ENCODE measurements at places on chromosomes 2 and 18.

DNA sequence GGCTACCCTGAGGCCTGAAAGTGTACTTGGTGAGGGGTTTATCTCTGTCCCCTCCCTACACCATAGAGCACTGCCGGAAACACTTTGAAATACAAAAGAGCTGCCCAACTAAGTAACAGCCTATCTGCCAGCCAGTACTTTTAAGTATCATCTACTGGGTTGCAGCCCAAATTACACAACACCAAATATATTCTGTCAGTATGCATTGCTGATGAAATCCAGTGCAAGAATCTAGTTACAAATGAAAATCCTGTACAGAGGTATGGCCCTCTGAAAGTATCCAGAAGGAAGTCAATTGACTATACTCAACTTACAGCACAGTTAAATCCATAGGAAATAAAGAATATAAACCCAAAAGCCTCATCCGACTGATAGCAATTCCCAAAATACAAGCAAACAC lies 280.8 kb downstream of the CCDC85A start:
- no peak for DNase-seq

DNA sequence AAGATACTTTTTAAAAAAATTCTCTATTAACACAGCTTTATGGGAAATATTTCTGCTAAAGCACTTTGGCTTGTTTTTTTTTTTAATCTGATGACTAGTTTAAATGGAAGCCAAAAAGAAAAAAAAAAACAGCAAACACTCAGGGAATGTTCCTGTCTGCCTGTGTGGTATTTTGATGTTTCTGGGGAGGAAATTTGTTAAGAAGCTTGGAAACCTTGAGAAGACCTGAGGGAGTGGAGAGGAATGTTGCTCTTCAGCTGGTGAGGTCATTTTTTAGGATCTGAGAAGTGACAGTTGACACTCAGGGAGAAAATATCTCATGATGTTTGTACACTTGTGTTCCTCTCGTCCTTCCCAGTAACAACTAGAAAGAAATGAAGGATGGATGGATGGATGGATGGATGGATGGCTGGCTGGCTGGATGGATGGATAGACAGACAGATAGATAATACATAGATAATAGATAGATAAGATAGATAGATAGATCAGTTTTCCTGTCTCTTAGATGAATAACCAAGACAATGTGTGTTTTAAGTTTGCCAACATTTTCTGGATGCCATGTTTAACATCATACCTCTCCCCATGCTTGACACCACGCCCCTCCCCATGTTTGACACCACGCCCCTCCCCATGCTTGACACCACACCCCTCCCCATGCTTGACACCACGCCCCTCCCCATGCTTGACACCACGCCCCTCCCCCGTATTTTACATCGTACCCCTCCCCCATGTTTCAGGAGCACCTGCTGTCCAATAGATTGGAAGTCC lies 84.8 kb downstream of the CTIF start:
- DNase-seq = no peak

DNA sequence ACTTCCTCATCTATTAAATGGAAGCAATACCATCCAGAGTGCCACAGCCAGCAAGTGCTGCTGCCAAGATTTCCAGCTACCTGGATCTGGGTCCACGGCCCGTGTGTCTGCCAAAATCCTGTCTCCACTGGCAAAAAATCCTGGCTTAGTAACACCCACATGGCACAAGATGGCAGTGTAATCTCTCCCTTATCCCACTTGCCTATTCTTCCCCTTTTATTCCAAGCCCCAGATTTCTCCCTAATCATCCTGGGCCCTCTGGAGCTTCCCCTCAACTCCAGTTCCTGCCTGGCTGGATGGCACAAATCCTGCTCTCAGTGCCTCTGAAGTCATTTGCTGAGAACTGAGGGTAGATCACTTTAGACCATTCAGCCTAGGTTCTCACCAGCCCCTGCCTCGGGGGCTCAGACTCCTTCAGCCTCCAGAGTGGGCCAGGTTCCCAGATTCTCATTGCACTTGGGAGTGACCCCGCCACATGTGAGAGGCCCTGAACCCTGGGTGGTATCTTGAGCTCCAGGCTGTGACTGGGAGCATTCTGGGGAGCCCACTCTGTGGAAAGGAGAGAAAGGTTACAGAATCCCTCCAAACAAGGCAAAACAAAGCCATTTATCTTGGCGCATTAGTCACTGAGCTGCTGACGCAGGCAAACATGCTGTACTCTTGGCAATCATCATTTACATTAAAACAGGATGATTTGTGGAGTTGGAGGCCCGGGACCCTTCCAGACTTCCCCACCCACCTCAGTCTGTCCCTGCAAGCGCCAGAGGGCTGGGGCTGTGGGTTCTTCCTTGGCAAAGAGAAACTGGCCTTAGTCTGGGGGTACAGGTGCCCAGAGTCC lies 325.8 kb downstream of the DYSF start:
- DNase-seq = no peak

- DNase-seq = no peak
Observed at GRCh38 chr2:26770986-26771586, 7.0 kb downstream of the SLC35F6 start.

GRCh38 chr2:149871091-149871885 lies 283.7 kb upstream of the MMADHC start:
- no peak for DNase-seq

GRCh38 chr2:156687715-156688114 lies 251.5 kb downstream of the GPD2 start:
- DNase-seq = no peak

- no peak for DNase-seq
Observed at GRCh38 chr2:119326938-119327337, 39.7 kb downstream of the C2orf76 start.

DNA sequence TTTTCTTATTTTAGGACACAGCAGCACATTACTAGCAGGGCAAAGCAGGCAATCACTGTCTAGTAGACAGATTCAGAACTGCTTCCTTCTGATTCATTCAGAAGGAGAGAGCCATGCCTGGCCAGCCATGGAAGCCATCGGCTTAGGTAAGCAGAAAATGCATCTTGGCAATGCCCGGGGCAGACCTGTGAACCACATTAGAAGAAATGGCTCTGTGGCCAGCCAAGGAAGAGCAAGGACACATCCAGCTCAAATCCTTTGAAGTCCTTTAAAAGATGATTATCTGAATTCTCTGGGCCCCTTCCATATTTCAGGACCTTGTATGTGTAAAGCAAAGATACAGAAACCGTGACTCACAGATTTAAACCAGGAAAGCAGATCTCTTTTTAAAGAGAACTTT lies 227.4 kb downstream of the PID1 start:
- no peak for DNase-seq

GRCh38 chr2:55054106-55054875 lies 4.0 kb upstream of the RTN4 start:
- no peak for DNase-seq

- no peak for DNase-seq
Observed at GRCh38 chr18:961644-962355, 57.1 kb downstream of the ADCYAP1 start.

DNA sequence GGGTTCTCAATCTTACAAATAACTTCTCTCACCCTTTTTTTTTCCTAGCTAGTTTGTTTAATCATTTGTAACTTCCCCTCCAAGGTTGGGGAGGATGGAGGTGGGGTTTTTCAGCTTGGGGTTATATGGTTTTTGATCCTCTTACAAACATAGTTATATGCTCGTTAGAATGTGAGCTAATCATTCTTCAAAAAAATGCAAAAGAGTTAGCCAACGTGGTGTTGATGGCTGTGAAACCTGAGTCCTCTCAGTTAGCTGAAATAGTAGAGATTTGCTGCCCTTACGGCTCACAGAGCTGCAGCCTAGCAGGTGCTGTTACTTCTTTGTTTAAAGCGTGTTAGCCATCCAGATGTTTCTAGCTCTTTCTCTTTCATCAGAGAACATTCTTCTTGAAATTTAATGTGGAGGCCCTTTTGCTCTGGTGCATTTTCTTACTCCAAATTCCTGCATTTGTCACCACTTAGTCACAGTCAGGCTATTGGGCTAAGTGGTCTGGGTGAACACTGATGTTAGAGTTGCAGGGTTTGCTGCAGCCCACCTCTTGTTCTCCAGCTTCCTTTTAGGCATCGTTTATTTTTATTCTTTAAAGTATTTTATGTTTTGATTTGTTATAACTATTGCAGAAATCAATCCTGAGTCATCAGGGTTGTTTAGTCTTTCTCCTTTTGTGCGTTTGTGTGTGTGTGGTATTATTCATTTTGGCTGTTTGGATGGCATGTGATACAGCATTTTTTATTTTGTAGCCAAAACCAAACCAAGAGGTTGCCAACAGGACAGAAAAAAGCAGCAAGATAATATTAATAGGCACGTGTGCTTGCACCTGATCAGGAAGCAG lies 41.1 kb downstream of the LIMS1 start:
- no peak for DNase-seq

- no peak for DNase-seq
Observed at GRCh38 chr2:201415149-201415548, 36.1 kb downstream of the TRAK2 start.

DNA sequence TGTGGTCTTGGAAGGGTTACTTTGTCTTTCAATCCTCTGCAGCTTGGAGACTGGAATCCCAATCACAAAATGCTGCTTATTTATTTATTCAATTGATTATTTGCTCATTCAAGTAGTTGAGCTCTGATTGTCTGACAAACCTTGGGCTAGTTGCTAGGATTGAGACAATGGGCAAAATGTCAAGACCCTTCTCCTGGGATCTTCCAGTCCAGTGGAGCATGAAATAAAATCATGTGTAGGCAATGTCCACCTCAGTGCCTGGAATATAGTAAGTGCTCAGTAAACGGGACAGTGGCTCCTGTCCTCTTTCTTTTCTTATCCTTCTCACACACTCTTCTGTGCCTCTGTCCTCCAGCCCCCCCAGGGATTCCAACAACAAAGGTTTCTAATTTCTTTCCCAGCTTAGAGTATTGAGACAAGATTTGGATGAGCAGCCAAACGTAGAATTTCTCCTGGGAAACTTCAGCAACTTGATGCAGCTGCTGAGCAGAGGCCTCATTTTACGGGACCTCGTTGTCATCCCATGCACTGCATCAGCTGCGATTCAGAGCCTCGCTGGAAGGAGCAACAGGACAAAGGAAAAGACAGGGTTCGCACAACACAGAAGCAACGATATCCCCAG lies 545.0 kb downstream of the SOX11 start:
- no peak for DNase-seq

- DNase-seq = no peak
Observed at GRCh38 chr2:33859811-33860461, 260.8 kb upstream of the FAM98A start.

DNA sequence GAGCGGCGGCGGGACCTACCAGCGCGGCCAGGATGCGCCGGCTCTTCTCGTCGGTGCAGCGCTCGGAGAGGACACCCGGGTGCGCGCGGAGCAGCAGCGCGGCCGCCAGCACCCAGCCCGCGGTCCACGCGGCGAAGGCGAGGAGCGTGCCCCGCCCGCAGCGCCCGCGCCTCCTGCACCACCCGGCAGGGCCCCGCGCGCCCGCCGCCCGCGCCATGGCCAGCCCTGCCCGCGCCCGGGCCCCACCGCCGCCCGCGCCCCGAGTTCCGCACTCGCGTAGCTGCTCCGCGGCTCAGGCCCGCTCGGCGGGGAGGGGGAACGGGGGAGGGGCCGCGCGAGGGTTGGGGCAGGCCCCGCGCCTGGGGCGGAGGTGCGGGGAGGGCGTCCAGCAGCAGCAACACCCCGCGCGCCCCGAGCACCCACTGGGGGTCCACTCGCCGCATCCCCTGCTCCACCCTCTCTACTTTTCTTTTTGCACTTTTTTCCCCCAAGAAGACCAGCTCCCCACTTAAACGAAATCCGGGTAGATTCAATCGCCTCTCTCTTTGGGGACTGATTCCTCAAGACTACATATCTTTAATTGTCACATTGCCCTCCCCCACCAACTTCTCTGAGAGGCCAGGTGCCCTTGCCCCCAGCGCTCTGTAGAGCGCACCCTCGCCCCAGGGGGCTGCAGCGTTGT lies at the start of gene DIPK1C:
TSS of gene DIPK1C (minus strand) at position 266 of the 682 bp plus-strand sequence. CDS start at position 217, 49 bp downstream.
- no peak for DNase-seq

DNA sequence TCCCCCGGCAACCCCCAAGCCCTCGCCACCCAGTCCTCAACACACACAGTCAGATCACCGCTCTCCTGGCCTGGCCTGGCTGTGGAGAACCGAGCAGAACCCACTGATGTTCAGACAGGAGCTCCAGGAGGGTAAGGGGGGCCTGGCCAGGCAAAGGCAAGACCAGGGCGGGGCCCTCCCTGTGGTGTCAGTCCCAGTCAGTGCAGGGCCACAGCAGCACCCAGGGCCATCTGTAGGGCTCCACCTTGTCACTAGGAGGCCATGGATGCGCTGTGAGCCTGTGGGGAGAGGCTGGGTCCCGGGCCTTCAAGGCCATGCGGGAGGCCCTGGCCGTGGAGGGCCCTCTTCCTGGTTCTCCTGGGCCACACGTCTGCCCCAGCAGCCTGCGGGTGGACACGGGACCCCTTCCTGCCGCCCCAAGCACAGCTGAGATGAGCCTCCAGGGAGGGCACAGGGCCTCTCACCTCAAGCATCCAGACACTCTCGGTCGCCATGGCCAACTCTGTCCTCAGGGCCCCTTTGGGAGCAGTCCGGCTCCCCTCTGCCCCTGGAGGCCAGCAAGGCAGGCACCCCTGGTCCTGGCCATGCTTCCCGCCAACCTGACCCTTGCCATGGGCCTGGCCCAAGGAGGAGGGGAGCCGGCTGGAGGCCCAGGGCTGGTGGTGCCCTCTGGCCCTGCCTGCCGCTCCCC lies 2.0 kb downstream of the ANO7 start:
- DNase-seq = no peak

DNA sequence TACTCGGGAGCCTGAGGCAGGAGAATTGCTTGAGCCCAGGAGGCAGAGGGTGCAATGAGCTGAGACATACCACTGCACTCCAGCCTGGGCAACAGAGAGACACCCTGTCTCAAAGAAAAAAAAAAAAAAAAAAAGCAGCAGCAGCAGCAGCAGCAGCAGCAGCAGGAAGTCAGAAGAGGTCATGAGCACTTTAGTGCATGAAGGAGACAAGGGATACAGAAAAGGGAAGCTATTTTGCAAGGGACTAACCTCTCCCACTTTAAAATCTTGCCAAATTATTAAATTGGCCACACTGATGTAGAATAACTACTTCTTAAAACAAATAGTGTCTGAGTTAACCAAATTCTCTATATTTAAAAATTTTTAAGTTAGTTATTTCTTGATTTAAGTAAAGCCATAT lies 113.4 kb upstream of the PDE1A start:
- DNase-seq = no peak

- DNase-seq = no peak
Observed at GRCh38 chr18:80198994-80199748, 48.1 kb downstream of the PARD6G start.

DNA sequence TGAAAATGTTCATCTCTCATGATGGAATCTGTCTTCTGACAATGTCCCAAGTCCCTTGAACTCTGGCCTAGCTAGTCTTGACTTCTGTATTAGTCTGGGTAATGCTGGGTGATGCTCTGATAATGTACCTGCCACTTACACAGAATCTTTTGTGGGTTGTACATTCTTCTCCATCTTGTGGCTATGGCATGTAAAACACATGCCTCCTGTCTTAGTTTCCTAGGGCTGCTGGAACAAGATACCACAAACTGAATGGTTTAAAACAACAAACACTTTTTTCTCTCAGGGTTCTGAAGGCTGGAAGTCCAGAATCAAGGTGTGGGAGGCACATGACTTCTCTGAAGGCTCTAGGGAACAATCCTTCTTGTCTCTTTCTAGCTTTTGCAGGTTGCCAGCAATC lies 57.1 kb downstream of the RAPGEF4 start:
- DNase-seq = no peak

- no peak for DNase-seq
Observed at GRCh38 chr2:172647439-172647838, 88.2 kb upstream of the RAPGEF4 start.

- DNase-seq = no peak
Observed at GRCh38 chr2:79960519-79960918, 344.0 kb downstream of the LRRTM1 start.

- no peak for DNase-seq
Observed at GRCh38 chr18:12694032-12694431, 8.5 kb downstream of the CEP76 start.
